ELR (cell line): ENCODE measurements at places on chromosomes 1 and 21.

DNA sequence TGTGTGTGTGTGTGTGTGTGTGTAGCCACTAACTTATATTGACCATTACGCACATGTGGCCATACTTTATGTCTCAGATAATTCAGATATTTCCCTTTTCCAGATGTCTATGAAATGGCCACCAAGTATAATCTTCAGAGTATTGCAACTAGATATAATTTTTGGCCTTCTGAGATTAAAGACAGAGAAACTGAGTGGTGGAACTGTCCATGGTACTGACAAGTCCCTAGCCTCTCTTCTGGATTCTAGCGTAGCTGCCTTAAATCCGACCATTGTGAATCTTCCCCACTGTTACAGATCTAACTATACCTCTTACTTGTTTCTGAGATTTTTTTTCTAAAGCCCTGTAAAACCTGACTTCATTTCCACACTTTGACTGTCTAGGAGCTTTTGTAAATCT lies 100.0 kb upstream of the SERTAD4 start:
- DNase-seq, result peak; percentile 45

DNA sequence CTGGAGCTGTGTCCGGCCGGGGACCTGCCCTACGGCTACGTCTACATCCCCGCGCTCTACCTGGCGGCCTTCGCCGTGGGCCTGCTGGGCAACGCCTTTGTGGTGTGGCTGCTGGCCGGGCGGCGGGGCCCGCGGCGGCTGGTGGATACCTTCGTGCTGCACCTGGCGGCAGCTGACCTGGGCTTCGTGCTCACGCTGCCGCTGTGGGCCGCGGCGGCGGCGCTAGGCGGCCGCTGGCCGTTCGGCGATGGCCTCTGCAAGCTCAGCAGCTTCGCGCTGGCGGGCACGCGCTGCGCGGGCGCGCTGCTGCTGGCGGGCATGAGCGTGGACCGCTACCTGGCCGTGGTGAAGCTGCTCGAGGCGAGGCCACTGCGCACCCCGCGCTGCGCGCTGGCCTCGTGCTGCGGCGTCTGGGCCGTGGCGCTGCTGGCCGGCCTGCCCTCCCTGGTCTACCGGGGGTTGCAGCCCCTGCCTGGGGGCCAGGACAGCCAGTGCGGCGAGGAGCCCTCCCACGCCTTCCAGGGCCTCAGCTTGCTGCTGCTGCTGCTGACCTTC lies 412 bp downstream of the GPR25 start:
- DNase-seq, result no peak

- peak; percentile 62 for DNase-seq
Measured at GRCh38 chr1:163875200-163875926, 553.6 kb downstream of the NUF2 start.

GRCh38 chr1:68955424-68955823 lies 458.5 kb upstream of the DEPDC1 start:
- no peak for DNase-seq

DNA sequence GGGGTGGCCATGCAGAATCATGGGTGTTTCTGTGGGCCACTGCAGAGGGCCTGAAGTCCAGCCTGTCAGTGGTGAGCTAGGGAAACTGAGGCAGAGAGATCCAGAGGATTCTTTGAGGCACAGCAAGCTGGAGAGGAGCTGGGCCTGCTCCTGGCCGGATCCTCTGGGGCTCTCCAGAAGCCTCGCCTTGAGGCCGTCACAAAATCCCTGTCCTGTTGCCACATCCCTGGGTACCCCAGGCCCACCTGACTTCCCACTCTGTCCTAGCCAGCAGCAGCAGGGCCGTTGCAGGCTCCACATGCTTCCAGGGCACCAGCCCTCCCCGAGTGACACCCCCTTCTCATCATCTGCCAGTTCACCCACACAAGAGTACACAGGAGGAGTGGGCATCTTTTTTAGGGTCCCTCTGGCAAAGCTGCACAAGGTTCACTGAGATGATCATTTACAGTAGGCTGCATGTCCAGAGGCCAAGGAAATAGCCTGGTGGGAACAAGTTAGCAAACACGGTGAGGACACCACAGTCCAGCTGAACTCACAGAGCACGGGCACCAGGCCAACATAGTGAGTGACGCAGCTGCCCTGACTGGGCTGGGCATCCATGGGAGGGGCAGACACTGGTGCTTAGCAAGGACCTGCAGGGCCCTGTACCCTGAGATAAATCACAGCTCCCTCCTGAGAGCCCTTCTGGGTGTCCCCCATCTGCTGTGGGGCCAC lies 25.1 kb upstream of the TSPEAR start:
- DNase-seq, result no peak

DNA sequence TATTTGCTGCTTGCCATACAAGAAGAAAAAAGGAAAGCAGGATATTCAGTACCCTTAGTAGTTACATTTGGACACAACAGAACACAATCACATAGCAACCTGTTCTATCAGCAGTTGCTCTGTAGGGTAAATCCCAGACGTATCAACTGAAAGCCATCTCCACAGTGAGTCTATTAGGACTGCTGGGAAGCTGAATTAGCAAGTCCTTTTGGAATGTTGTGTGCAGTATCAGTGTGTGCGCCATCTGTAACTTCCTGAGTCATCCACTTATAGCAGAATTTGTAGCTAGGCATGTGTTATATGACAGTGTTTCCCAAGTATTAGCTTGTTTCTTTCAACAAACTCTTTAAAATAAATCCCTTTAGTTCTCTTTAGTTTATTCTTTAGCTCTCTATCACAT lies 21.3 kb downstream of the CCDC30 start:
- peak; percentile 92 for DNase-seq

GRCh38 chr21:41480086-41480690 lies 27.8 kb downstream of the TMPRSS2 start:
- no peak for DNase-seq

GRCh38 chr1:212040629-212041412 lies 5.3 kb downstream of the DTL start:
- DNase-seq, result peak; percentile 54

DNA sequence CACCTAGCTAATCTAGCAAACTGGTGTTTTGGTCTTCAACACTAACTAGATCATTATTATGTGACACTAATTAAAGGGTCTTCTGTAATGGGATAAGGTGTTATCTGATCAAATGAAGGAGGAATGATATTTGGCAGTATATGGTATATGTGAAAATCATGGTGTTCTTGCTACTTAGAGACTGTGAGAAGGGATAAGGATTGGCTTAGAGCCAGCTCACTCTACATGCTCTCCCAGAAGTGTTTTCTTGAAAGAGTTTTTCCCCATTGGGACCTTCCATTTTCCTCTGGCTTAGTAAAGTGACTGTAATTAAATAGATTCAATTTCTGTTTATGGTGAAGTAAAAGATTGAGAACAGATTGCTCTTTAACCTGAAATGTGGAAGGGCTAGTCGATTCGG lies 71.2 kb upstream of the RGL1 start:
- DNase-seq, result no peak
